ENCODE measurements at places on chromosomes 12 and 14. TPM values are rescaled to one million over a fixed set of nuclear protein-coding genes. Genes with fewer than 3 reads are reported as not detected.

DNA sequence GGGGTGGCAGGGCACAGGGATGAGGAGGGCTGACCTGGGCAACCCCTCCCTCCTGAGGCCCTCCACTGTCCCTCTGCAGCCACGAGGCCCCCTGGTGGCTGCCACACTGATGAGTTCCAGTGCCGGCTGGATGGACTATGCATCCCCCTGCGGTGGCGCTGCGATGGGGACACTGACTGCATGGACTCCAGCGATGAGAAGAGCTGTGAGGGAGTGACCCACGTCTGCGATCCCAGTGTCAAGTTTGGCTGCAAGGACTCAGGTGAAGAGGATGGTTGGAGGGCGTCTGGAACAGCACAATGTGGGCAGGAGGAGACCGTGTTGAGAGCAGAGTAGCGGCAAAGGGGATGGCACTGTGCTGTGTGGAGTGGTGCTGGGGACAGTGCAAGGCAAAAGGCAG, 25.7 kb upstream of the LRP1-AS start:
- no peak overlapping the region for H3K4me3 ChIP-seq
- no peak for DNase-seq
- H3K27ac ChIP-seq = no peak overlapping the region
- H3K4me1 ChIP-seq = no peaks in the 10 kb centered on the region
- no peaks in the 10 kb centered on the region for H3K27me3 ChIP-seq

DNA sequence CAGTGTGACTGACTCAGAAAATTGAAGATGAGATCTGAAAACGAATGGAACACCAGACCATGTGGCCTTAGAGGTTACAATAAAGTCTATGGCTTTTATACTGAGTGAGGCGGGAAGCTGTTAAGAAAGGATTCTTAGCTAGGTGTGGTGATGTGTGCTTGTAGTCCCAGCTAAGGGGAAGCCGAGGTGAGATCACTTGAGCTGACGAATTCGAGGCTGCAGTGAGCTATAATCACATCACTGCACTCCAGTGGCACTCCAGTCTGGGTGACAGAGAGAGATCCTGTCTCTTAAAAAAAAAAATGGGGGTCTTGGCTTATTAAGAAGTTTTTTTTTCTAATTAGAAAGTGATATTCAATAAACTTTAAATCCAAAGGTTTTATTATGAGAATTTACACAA, 678.6 kb downstream of the TMTC2 start:
- no peaks in the 10 kb centered on the region for H3K36me3 ChIP-seq
- H3K4me1 ChIP-seq = no peaks in the 10 kb centered on the region
- H3K27ac ChIP-seq = no peak overlapping the region
- no peak for DNase-seq

- H3K36me3 ChIP-seq = peaks cover 7% of the 10 kb centered on the region
- H3K27ac ChIP-seq = no peak overlapping the region
- H3K4me3 ChIP-seq = no peak overlapping the region
- DNase-seq = no peak
- no peaks in the 10 kb centered on the region for H3K4me1 ChIP-seq
- H3K27me3 ChIP-seq = no peaks in the 10 kb centered on the region
Observed at GRCh38 chr14:96072746-96073145, 33.6 kb downstream of the C14orf132 start.

GRCh38 chr12:130205495-130205894, 43.2 kb downstream of the FZD10 start:
- DNase-seq = no peak
- H3K4me1 ChIP-seq = no peaks in the 10 kb centered on the region
- no peak overlapping the region for H3K27ac ChIP-seq
- H3K27me3 ChIP-seq = no peaks in the 10 kb centered on the region
- no peaks in the 10 kb centered on the region for H3K36me3 ChIP-seq
- H3K4me3 ChIP-seq = no peak overlapping the region

DNA sequence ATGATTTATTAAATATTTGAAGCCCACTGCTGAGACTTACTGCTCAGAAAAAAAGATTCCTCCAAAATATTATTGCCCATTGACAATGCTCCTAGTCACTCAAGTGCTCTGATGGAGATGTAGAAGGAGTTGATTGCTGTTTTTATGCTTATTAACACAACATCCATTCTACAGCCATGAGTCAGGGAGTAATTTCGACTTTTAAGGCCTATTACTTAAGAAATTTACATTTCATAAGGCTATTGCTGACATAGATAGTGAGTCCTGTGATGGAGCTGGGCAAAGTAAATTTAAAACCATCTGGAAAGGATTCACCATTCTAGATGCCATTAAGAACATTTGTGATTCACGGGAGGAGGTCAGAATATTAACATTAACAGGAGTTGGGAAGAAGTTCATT, 5.2 kb downstream of the KCNJ8 start:
- peaks cover 17% of the 10 kb centered on the region for H3K36me3 ChIP-seq
- no peak for DNase-seq
- H3K4me3 ChIP-seq = no peak overlapping the region
- no peak overlapping the region for H3K27ac ChIP-seq
- H3K4me1 ChIP-seq = no peaks in the 10 kb centered on the region

DNA sequence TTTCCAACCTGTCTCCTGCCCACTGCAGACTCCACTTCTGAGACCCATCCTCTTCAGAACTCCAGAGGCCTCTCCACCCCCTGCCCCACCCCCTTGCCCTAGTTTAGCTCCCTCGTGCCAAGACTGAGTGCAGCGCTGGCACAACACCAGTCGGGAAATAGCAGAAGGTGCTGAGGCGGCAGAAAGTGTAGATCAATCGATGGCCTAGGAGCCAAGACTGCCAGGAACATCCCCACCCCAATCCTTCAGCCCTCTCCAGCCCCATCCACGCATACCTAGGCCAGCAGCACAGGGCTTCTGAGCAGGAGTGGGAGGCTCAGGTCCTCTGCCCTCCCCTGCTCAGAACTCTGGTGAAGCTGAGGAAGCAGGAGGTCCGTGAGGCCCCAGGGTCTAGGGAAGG, 1.1 kb downstream of the CPNE6 start:
- no peaks in the 10 kb centered on the region for H3K36me3 ChIP-seq
- peaks cover 15% of the 10 kb centered on the region for H3K4me1 ChIP-seq
- H3K27ac ChIP-seq = no peak overlapping the region

- H3K36me3 ChIP-seq = peaks cover 54% of the 10 kb centered on the region
- no peaks in the 10 kb centered on the region for H3K4me1 ChIP-seq
- H3K27ac ChIP-seq = no peak overlapping the region
Observed at GRCh38 chr12:109170324-109170723, 53.9 kb downstream of the ACACB start.

GRCh38 chr14:45222485-45223262, 30.3 kb downstream of the MIS18BP1 start:
- no peaks in the 10 kb centered on the region for H3K4me1 ChIP-seq
- H3K36me3 ChIP-seq = peaks cover 18% of the 10 kb centered on the region
- no peak overlapping the region for H3K27ac ChIP-seq
- H3K27me3 ChIP-seq = no peaks in the 10 kb centered on the region

Gene LGR5
- 1.5 TPM for total RNA-seq

Gene NEMP1
- 7.7 TPM for total RNA-seq

Gene RNF212B
- total RNA-seq = not detected

Gene IQSEC3
- total RNA-seq = 0.53 TPM

Gene AQP6
- not detected for total RNA-seq

Gene LYZ
- total RNA-seq = 4.5 TPM

Gene PRKD1
- total RNA-seq = 34.6 TPM
